ENCODE measurements at places on chromosomes 6 and 20. TPM values are rescaled to one million over a fixed set of nuclear protein-coding genes. Genes with fewer than 3 reads are reported as not detected.

- H3K4me1 ChIP-seq: peaks cover 19% of the 10 kb centered on the region
- no peak for DNase-seq
- H3K36me3 ChIP-seq: no peaks in the 10 kb centered on the region
- no peaks in the 10 kb centered on the region for H3K27me3 ChIP-seq
Observed at GRCh38 chr6:78909391-78909790, 42.0 kb downstream of the IRAK1BP1 start.

GRCh38 chr6:63634630-63635029 lies 972 bp upstream of the PHF3 start:
- peaks cover 28% of the 10 kb centered on the region for H3K4me1 ChIP-seq
- H3K27ac ChIP-seq: peak overlapping the region; percentile 94
- H3K36me3 ChIP-seq: no peaks in the 10 kb centered on the region
- no peaks in the 10 kb centered on the region for H3K27me3 ChIP-seq
- DNase-seq: no peak

Gene ESF1
- 12.4 TPM for total RNA-seq

Gene PRDM13
- not detected for total RNA-seq

Gene TMC2
- total RNA-seq: 0.92 TPM

Gene TFAP2B
- total RNA-seq: not detected

- no peaks in the 10 kb centered on the region for H3K27me3 ChIP-seq
- H3K4me1 ChIP-seq: peaks cover 14% of the 10 kb centered on the region
- H3K36me3 ChIP-seq: no peaks in the 10 kb centered on the region
- DNase-seq: no peak
Observed at GRCh38 chr6:22882581-22882980, 313.2 kb downstream of the HDGFL1 start.

Gene FOXA2
- total RNA-seq: 23.5 TPM

Gene SLC22A2
- not detected for total RNA-seq

Gene DSP
- total RNA-seq: 22.8 TPM

Gene KIAA1755
- total RNA-seq: 1.3 TPM
